ENCODE measurements at places on chromosomes 5 and 9.

GRCh38 chr9:132125944-132126679, 35.7 kb upstream of the NTNG2 start:
- no peak for DNase-seq

DNA sequence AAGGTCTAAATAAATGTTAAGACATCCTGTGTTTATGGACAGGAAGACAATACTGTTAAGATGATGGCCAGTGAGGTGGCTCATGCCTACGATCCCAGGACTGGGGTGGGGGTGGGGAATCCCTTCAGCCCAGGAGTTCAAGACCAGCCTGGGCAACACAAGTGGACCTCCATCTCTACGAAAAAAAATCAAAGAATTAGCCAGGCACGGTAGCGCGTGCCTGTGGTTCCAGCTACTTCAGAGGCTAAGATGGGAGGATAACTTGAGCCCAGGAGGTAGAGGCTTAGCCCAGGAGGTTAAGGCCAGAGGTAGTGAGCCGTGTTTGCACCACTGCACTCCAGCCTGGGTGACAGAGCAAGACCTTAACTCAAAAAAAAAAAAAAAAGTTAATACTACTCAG, 5.3 kb downstream of the ROR2 start:
- no peak for DNase-seq

DNA sequence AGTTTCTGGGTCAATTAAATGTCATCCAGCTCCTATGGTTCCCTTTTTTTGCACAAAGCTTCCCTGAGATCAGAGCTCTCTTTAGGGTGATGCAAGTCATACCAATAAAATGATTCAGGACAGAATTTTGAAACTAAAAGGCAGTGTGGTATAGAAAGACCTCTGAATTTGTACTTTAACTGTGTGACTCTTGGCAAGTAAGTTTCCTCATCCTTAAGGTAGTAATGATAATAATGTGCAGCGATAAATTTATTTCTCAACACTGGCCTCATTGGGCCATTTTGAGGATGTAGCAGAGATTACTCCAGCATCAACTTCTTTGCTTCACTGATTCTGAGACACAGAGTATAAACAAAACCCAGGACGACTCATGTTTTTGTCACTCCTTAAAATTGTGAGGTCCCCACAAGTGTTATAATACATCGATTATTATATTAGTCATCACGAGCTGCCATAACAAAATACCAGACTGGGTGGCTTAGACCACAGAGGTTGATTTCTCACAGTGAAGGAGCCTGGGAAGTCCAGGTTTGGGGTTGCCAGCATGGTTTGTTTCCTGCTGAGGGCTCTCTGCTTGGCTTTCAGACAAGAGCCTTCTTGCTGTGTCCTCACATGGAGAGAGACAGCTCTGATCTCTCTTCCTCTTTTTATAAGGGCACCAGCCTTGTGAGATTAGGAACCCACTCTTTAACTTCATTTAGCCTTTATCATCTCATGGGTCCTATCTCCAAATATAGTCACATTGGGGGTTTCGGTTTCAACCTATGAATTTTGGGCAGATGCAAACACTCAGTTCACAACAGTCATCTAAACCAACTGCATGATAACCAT, 293.0 kb downstream of the ZNF608 start:
- no peak for DNase-seq

- no peak for DNase-seq
Measured at GRCh38 chr5:31664566-31664965, 25.6 kb downstream of the PDZD2 start.

DNA sequence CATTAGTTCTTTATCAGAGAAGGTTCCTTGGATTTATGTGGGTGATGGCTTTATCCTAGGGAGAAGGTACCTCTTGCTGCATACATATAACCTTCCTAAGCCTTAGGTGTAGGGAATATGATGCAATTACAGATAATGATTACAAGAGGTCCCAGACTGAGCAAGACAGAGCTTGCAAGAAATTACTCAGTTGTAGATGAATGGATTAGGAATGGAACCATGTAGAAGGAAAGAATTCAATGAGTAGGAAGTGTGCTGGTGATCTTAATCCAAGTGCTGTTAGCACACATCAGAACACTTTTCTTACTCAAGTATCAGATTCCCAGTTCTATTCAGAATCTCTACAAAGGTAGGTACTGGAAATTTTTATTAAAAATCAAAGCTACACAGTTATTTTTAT, 2.5 kb downstream of the OR13F1 start:
- DNase-seq = no peak

DNA sequence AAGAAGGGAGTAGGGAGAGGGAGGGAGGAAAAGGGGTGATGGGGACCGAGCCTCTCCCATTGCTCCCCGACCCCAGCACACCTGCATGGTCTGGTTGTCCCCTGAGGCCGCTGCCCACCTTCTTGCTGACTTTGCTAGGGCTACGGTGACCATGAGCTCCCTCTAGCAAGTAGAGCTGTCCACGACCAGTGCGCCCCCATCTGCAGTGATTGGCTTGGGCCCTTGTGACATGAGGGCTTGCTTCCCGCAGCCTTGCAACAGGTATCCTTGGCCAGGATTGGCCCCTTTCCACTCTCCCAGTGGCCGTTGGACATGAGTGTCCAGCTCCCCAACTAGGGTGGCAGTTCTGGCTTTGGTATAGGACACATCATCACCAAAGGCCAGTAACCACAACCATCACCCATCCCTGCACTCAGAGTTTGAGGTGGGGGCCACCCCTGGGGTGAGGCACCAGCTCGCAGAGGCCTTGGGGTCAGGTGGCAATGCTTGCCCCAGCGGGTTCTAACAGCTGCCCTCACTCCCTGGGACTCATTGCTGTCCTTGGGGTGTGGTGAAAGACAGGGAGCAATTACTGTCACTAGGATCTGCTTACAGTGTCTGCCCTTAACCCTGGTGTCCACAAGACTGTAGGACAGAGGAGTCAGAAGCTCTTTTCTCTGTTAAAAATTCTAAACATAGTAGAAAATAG, 17.2 kb upstream of the NINJ1 start:
- no peak for DNase-seq

- peak; percentile 35 for DNase-seq
Measured at GRCh38 chr5:170818232-170818631, 34.7 kb downstream of the GABRP start.

DNA sequence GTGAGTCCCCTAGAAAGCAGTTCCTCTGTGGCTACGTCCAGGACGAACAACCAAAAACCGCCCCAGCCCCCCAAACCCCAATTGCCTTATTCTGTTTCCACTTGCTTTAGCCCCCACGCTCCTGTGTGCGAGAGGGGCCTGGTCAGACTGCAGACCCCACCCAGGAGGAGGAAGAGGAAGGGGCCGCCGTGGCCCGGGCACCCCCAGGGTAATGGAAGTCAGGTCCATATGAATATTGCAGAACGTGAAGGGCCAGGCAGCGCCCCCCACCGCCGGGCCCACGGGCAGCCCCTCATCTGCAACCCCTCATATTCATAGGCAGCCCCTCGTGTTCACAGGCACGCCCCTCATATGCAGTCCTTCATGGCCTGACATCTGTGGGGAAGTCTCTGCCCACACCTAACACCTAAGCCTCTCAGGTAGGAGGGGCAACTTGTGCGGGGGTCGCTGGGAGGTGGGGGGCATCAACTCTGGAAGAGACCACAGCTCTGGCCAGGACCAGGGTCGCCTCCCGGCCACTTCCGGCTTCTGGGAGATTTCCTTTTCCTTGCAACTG, 37.7 kb upstream of the PLEKHG4B start:
- DNase-seq = no peak

DNA sequence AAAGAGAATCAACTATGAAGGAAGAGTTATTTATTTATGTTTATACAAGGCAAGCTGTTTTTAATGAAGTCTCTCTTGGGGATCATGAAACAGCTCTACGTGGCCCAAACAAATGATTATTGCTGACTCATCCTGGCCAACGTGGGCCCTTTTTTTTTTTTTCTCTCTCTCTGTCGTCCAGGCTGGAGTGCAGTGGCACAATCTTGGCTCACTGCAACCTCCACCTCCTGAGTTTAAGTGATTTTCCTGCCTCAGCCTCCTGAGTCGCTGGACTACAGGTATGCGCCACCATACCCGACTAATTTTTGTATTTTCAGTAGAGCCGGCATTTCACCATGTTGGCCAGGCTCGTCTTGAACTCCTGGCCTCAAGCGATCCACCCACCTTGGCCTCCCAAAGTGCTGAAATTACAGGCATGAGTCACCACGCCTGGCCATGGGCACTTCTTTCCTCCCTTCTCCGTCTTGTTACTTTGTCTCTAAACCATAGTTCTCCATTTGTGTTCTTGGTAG, 98.3 kb downstream of the BASP1 start:
- DNase-seq = no peak

DNA sequence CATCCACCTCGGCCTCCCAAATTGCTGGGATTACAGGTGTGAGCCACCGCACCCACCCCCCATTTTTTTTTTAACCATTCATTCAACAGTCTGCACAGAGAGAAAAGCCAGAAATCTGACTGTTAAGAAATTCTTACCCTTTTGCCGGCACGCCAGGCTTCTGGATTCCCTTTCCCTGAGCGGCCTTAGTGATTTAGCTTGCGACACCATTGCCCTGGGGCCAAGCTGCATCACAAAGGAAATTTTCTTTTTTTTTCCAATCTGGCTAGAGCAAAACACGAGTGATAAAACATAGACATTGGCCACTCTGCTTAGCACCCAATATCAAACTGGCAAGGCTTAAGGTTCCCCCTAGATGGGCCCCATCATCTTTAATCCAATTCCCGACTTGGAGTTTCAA, 21.2 kb upstream of the ATOSB start:
- DNase-seq = no peak

- no peak for DNase-seq
Measured at GRCh38 chr9:68744426-68744825, 39.4 kb downstream of the PIP5K1B start.

GRCh38 chr5:92402956-92403702, 1020.0 kb upstream of the ARRDC3 start:
- DNase-seq = no peak

- DNase-seq = no peak
Measured at GRCh38 chr9:13705373-13705772, 425.9 kb upstream of the MPDZ start.

GRCh38 chr5:126858441-126858840, 81.5 kb downstream of the LMNB1 start:
- DNase-seq = no peak

- no peak for DNase-seq
Measured at GRCh38 chr5:66513130-66513529, 83.1 kb upstream of the MAST4 start.

Data from amniotic stem cell (primary cell).